IMR-90 (cell line): ENCODE measurements at places on chromosomes 12 and 14.

- no peak overlapping the region for H3K27ac ChIP-seq
- no peaks in the 10 kb centered on the region for H3K36me3 ChIP-seq
- peaks cover 29% of the 10 kb centered on the region for H3K27me3 ChIP-seq
Measured at GRCh38 chr12:48868451-48868850, 2.8 kb upstream of the RND1 start.

DNA sequence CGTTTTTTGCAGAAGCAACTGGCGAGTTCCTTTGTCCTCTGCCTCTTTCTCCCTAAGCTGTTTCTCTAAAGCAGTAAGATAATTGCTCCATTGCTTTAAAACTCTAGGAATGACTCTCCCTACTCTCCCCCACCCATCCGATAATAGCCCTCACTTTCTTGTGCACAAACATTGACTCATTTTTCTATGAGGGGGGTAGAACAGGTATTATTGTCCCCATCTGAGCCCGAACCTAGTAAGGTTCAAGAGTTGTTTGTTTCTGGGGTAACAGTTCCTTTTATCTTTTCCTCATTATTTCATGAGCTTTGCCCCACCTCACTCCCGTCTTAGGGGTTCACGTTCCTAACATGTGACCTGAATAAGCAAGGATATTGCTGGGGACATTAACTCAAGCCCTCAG lies 190.6 kb downstream of the EMP1 start:
- H3K36me3 ChIP-seq = no peaks in the 10 kb centered on the region
- H3K27me3 ChIP-seq = no peaks in the 10 kb centered on the region
- no peaks in the 10 kb centered on the region for H3K4me1 ChIP-seq
- H3K4me3 ChIP-seq = no peak overlapping the region

- H3K27ac ChIP-seq = no peak overlapping the region
- H3K4me3 ChIP-seq = no peak overlapping the region
- peak; percentile 47 for DNase-seq
- no peaks in the 10 kb centered on the region for H3K4me1 ChIP-seq
- no peaks in the 10 kb centered on the region for H3K36me3 ChIP-seq
- no peaks in the 10 kb centered on the region for H3K27me3 ChIP-seq
Measured at GRCh38 chr12:81257947-81258551, 180.2 kb downstream of the ACSS3 start.

DNA sequence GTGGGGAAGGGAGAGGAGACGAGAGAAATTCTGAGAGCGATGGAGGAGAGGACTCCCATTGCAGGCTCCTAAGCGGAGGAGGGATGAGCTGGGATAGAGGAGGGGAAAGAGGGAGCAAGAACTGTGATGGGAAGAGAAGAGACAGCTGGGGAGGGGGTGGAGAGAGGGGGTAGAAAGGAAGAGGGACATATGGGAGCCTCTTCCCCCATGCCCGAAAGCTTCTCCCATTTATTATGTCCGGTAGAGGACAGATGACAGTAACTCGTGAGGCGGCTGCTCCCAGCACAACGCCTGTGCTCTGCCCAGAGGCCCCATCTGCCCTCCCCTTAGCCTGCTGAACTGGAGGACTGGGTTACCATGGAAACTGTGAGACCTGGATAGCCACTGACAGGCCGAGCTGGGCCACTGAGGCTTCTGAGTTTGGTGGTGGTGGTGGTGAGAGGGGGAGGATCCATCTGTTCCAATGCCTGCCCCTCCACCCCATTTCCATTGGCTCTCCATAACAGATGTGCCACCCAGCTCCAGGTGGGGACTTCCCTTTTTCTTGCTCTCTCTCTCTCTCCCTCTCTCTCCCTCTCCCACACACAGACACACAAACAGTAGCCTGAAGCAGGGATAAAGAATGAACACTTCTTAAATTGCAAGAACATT lies 8.3 kb downstream of the CPNE6 start:
- no peak for DNase-seq
- H3K36me3 ChIP-seq = no peaks in the 10 kb centered on the region
- H3K27me3 ChIP-seq = peaks cover 93% of the 10 kb centered on the region
- H3K4me1 ChIP-seq = peaks cover 2% of the 10 kb centered on the region; the same call in 1 of the 2 replicates

GRCh38 chr14:88834883-88835431 lies 10.5 kb downstream of the TTC8 start:
- H3K27ac ChIP-seq = peak overlapping the region; percentile 44; the same call in 1 of the 2 replicates
- DNase-seq = peak; percentile 87
- peaks cover 23% of the 10 kb centered on the region for H3K4me1 ChIP-seq
- H3K4me3 ChIP-seq = no peak overlapping the region
- 0 out of 2 replicates have a peak, but pooled peaks cover 1% of the 10 kb centered on the region for H3K36me3 ChIP-seq
